ENCODE measurements at places on chromosomes 11 and 22.

DNA sequence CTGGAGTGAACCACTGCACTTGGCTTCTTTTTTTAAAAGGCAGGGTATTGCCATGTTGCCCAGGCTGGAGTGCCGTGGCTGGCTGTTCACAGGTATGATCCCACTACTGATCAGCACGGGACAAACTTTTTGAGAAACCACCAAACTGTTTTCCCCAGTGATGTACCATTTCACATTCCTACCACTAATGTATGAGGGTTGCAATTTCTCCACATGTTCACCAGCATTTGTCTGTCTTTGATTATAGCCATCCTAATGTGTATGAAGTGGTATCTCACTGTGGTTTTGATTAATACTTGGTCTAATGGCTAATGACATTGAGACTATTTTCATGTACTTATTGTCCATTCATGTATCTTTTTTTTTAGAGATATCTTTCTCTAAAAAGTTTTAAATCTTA, 41.5 kb upstream of the EP300 start:
- no peak overlapping the region for H3K27ac ChIP-seq
- H3K4me3 ChIP-seq, result no peak overlapping the region
- no peaks in the 10 kb centered on the region for H3K27me3 ChIP-seq
- no peak for DNase-seq
- H3K36me3 ChIP-seq, result no peaks in the 10 kb centered on the region
- H3K4me1 ChIP-seq, result peaks cover 5% of the 10 kb centered on the region

GRCh38 chr11:47052165-47052564, 115.6 kb downstream of the CSTPP1 start:
- H3K36me3 ChIP-seq, result peaks cover 22% of the 10 kb centered on the region
- no peak overlapping the region for H3K27ac ChIP-seq

GRCh38 chr22:27903805-27904473, 15.1 kb downstream of the PITPNB start:
- no peaks in the 10 kb centered on the region for H3K27me3 ChIP-seq
- H3K4me3 ChIP-seq, result no peak overlapping the region
- DNase-seq, result no peak
- H3K4me1 ChIP-seq, result peaks cover 20% of the 10 kb centered on the region

DNA sequence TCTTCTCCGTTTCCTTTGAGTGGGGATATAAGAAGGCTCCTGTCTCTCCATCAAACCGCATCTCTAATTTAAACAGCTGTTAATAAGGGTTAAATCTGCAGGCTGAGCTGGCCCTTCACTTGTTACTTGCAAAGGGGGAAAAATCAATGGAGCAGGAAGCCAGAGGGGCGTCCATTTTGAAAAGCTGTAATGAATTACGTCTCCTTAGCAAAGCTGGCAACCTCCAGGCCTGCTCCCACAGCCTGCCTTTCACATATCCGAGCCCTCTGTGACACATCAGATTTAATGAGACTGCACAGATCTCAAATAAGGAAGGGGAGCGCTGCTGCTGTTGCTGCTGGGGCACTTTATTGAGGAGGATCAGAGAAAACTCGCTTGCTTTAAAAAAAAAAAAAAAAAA, 320.8 kb downstream of the BLID start:
- DNase-seq, result no peak
- H3K4me1 ChIP-seq, result no peaks in the 10 kb centered on the region
- H3K27ac ChIP-seq, result no peak overlapping the region
- H3K4me3 ChIP-seq, result no peak overlapping the region
- peaks cover 28% of the 10 kb centered on the region for H3K27me3 ChIP-seq
- no peaks in the 10 kb centered on the region for H3K36me3 ChIP-seq

GRCh38 chr11:28490773-28491382, 382.7 kb downstream of the METTL15 start:
- no peaks in the 10 kb centered on the region for H3K36me3 ChIP-seq
- H3K27ac ChIP-seq, result no peak overlapping the region
- H3K4me3 ChIP-seq, result no peak overlapping the region
- no peaks in the 10 kb centered on the region for H3K27me3 ChIP-seq
- DNase-seq, result no peak

- no peak overlapping the region for H3K27ac ChIP-seq
- peaks cover 6% of the 10 kb centered on the region for H3K27me3 ChIP-seq
- H3K4me1 ChIP-seq, result peaks cover 4% of the 10 kb centered on the region
- no peak overlapping the region for H3K4me3 ChIP-seq
- no peak for DNase-seq
- H3K36me3 ChIP-seq, result no peaks in the 10 kb centered on the region
Measured at GRCh38 chr11:130008326-130008725, 5.7 kb upstream of the PRDM10 start.

DNA sequence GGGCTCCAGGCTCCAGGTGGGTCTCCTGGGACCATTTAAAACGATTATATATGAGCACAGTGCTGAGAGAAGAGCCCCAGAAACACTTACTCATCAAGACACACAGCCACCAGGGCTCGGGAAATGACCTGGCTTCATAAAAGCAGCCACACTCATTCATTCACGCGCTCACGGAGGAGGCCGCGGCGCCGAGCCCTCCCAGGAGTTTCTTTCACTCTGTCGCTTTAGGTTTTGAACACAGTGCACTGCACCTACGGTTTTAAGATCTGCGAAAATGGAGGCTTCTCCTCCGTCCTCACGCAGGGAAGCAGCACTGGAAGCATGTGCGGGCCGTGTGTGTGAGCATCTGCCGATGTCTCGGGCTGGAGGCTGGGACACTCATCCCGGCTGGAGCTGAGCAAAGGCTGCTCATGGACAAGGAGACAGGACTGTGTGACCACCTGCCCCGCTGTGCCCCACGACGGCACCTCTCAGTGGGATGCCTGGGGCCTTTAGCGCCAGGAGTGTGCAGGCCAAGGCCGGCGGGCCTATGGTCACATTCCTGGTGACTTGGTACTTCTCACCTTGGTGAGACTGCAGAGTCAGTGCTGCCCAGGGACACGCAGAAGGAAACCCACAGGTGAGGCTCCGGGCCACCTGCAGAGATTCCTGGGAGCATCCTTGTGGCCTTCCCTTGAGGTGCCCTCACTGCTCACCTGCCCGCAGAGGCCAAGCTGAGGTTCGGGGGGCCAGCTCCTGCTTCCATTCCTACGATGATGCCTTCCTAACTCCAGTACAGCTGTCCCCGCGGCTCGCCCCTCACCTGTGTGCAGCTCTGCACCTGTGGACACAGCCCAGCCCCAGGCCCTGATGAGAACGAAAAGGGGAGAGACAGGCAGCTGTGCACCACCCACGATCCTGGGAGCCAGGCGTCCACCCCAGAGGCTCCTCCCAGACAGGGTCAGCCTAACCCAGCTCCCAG, 872.0 kb downstream of the BRD1 start:
- no peak for DNase-seq
- no peak overlapping the region for H3K27ac ChIP-seq
- peaks cover 14% of the 10 kb centered on the region for H3K27me3 ChIP-seq
- no peak overlapping the region for H3K4me3 ChIP-seq
- no peaks in the 10 kb centered on the region for H3K4me1 ChIP-seq

- no peak overlapping the region for H3K4me3 ChIP-seq
- H3K27me3 ChIP-seq, result peaks cover 42% of the 10 kb centered on the region
- no peak overlapping the region for H3K27ac ChIP-seq
- DNase-seq, result no peak
- H3K4me1 ChIP-seq, result no peaks in the 10 kb centered on the region
- no peaks in the 10 kb centered on the region for H3K36me3 ChIP-seq
Measured at GRCh38 chr22:30453731-30454510, 17.9 kb downstream of the SEC14L3 start.
